ENCODE measurements at places on chromosomes 11 and 22.
A peak's percentile ranks its signal among the peaks of the same experiment; 100 is the strongest.

- no peak for DNase-seq
These were observed 15.2 kb downstream of the ATXN10 start for GRCh38 chr22:45686836-45687235.

- DNase-seq: no peak
These were observed 364.5 kb downstream of the NTM start for GRCh38 chr11:131734871-131735270.

DNA sequence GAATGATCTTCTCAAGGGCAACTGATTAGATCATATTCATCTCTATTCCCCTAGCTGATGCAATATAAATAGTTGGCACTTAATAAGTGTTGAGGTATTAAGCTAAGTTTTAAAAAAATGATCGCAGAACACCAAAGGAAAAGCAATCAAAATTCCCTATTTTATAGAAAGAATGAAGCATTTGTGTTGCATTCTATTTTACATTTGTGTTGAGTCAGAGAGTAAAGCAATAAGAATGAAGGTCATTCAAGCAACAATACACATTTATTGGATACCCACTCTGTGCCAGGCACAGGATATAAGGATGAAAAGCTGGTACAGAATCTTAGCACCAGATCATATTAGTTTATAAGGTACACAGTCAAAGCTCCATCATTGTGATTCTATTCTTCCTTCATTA lies 686.4 kb upstream of the CCDC90B start:
- DNase-seq: no peak

DNA sequence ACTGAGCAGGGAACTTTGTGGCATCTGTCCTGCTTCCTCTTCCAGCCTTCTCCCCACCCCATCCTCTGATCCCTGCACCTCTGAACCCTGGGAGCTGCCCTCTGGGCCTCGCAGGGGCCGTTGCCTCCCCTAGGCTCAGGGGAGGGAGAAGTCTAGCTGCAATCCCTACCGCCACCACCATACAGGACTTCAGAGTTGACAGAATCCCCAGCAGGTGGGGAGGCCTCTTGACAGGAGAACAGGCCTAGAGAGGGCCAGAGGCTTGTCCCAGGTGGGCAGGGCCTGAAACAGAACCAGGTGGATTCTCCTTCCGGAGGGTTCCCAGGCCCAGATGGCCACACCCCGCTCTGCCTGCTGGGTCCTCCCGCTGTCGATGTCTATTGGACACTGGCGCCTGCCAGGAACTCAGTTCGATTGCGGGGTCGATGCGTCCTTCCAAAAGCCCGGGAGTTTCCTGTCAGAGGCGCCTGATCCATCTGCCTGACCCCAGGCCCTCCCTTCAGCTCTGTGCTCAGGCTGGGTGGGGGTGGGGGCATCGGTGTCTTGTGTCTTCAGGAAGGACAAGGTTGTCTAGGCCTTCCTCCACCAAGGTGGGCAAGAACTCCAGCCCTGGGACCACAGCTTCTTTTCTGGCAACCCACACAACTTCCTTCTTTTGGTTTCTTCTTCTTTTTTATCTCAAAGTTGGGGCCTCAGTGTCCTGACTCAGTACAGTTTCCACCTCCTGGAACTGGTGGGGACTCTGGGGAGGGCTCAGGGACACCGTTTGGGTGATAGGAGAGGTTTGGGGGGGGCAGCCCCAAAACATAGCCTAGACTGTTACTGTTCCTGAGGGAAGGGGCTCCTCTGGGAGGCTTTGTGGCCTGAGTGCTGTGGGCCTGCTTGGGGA lies 6.4 kb downstream of the STARD10 start:
- DNase-seq: peak; percentile 54

- no peak for DNase-seq
These were observed 15.2 kb downstream of the SAA4 start for GRCh38 chr11:18221274-18221876.

DNA sequence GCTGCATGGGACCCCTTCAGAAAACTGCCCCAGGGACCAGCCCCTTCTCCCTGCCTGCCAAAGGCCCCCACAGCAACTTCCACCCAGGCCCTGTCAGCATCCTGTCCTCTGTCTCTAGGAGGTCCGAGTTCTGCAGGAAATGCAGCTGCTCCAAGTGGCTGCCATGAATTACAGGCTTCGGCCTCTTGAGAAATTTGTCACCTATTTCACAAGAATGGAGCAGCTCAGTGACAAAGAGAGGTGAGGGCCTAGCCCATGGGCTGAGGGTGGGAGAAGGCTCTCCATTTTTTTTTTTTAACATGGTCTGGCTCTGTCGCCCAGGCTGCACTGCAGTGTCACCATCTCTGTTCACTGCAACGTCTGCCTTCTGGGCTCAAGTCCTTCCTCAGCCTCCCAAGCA lies 7.3 kb downstream of the RGL4 start:
- no peak for DNase-seq

- DNase-seq: no peak
These were observed 57.5 kb downstream of the RPL27A start for GRCh38 chr11:8740129-8740528.

DNA sequence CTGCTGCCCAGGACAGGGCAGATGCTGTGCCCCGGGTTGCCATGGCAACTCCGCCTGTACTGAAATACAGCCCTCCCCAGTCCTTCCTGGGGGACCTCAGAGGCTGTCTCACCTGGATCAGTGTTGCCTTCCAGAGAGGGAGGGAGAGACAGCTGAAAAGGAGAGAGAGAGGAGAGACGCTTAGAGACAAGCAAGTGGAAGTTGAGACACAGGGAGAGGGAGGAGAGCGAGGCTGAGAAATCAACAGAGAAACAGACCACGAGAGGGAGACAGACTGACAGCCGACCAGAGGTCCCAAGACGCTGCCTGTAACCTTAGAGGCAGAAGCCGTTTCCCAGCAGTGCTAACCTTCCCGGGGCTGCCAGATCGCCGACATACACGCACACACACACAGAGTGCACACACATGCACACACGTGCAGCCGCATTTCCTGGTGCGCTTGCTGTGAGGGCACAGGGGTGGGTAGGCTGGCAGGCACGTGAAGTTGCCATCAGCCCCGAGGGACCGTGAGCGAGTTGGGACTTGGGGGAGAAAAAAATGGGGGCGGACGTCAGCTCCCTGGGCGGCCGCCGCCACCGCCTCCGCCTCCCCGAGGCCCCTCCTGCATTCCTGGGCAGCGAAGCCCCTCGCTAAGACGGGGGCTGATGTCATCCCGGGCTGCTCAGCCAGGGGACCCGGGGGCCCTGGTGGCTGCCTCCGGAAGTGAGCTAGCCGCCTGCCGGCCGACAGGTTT lies 88.6 kb upstream of the CRYBB3 start:
- DNase-seq: peak; percentile 93

- peak; percentile 56 for DNase-seq
These were observed 35.2 kb downstream of the IGLL1 start for GRCh38 chr22:23544852-23545251.

- DNase-seq: no peak
These were observed 39.2 kb downstream of the PTPRJ start for GRCh38 chr11:48019595-48019994.

GRCh38 chr22:19730198-19730597 lies 6.9 kb downstream of the GP1BB start:
- no peak for DNase-seq

DNA sequence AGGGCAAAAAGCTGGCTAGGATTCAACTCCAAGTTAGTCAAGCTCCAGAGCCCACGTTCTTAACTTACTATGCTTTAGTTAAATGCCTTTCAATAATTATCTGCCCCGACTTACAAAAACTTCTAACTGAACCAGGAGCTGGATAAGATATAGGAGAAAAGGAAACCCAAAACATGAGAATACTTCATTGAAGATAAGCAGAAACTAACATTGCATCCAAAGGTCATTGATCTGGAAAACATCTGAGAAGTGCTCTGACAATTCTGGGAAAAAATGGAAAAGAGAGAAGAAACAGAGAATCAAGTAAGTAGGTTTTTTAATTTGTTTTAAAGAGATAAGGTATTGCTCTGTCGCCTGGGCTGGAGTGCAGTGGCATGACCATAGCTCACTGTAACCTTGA lies 27.2 kb downstream of the ACAT1 start:
- DNase-seq: no peak

GRCh38 chr22:41411021-41411851 lies 29.5 kb downstream of the TEF start:
- no peak for DNase-seq

DNA sequence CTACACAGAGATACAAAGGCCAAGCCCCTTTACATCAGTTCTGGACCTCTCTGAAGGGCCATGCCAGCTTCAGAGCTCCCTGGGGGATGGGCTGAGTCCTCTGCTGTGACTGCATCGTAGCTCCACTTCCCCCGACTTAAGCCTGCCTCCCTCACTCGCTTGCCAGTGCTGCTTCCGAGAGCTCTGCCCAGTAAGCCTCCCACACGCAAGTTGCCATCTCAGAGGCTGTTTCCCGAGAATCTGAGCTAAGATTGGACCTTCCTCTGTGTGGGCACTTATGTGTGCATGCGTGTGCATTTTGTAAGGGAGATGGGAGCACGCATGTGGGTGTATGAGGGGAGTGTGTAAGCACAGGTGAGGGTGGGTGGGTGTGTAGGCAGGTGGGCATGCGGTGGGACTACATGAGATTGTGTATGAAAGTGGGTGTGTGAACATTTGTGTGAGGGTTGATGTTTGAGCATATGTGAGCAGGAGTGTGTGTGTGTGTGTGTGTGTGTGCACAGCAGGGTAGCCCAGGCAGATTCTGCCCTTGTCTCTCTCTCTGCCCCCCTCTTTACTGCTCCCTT lies 163.0 kb upstream of the SYT13 start:
- no peak for DNase-seq

- no peak for DNase-seq
These were observed 9.3 kb upstream of the CEP295 start for GRCh38 chr11:93652161-93652597.

GRCh38 chr11:58259983-58260382 lies 8.1 kb downstream of the OR10W1 start:
- DNase-seq: no peak

DNA sequence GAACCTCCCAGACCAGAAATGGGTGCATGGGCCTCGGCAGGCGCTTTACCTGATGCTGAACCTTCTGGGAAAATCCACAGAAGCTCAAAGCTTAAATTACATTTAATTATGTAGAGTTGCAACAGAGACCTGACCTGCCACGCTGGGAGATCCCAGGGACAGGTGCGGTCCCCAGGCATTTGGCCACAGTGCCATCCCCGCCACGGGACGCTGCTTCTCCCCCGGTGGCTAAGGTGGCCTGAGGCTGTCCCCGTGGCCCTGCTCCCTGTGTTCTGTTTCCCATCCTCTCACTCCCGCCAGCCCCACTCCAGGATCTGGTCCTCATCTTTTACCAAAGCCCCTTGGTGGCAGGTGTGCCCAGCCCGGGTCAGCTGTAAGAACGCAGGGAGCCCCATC lies 39.6 kb downstream of the GRAMD4 start:
- no peak for DNase-seq

- DNase-seq: no peak
These were observed 187.2 kb downstream of the MAML2 start for GRCh38 chr11:96155627-96156378.

DNA sequence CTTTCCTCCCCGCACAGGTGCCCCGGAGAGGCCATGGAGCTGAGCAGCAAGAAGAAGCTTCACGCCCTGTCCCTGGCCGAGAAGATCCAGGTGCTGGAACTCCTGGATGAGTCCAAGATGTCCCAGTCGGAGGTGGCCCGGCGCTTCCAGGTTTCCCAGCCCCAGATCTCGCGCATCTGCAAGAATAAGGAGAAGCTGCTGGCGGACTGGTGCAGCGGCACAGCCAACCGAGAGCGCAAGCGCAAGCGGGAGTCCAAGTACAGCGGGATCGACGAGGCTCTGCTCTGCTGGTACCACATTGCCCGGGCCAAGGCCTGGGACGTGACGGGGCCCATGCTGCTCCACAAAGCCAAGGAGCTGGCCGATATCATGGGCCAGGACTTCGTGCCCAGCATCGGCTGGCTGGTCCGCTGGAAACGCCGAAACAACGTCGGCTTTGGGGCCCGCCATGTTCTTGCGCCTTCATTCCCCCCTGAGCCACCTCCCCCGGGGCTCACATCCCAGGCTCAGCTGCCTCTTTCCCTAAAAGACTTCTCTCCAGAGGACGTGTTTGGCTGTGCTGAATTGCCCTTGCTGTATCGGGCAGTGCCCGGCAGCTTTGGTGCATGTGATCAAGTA lies 1.3 kb downstream of the TIGD3 start:
- no peak for DNase-seq

DNA sequence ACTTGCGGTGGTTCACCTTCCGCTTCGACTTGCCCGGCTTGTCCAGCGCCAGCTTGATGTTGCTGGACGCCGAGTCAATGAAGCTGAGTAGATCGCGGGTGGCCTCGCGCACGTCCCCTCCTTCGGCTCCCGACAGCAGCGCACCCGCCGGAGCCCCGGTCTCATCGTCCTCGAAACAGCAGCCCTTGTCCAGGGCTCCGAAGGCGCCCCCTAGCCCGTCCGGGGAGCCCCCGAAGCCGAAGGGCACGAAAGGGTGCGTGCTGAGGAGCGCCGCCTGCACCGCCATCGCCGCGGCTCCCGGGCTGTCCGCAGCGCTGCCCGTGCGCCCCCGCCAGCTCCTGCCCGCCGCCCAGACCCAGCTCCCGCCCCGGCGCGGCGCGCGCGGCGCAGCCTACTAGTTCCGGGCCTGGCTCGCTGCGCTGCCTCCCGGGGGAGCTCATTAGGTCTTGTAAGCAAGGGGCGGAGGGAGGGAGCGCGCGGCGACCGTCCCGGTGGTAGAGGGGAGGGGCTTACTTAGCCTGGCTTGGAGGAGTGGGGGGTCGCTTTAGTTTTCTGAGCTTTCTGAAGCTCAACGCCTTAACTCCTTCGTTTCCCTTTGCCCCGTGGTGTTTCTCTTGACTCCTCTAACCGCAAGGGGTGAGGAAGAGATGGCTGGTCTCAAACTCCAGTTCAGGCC lies at the start of gene FAM181B:
Gene FAM181B, minus strand, starts transcription at position 421 of the 676 bp plus-strand sequence. Its CDS starts 135 bp downstream, at position 286.
- peak; percentile 55 for DNase-seq

DNA sequence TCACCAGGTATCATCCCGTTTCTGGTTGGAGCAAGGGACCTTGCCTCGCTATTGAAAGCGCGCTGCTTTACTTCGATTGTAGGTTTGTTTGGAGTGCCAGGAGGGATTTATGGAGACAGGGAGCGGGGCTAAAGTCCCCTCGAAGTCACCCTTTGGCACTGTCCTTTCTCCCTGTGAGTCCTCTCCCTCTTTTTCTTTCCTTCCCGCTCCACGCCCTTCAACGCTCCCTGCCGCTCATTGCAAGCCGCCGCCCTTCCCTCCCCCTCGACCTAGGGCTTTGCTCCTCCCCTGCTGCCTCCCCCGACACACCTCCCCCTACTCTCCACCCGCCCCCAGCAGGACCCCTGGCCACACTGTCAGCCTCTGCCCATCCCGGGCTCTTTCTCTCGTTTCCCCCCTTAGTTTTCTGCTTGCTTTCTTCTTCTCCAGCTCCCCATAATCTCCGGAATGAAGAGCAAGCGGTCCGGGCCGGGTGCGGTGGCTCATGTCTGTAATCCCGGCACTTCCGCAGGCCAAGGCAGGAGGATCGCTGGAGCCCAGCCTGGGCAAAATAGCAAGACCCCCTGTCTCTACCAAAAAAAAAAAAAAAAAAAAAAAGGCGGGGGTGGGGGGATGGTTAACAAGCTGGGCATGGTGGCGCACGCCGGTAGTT lies 41.0 kb downstream of the AHNAK start:
- DNase-seq: no peak

- DNase-seq: no peak
These were observed 326.2 kb upstream of the PDGFD start for GRCh38 chr11:104490182-104490581.

All from NCI-H524 (cell line).